ENCODE measurements at places on chromosomes 5 and 9. TPM values are rescaled to one million over a fixed set of nuclear protein-coding genes. Genes with fewer than 3 reads are reported as not detected.

- DNase-seq: no peak
- peak overlapping the region; percentile 68 for H3K27ac ChIP-seq
- peaks cover 95% of the 10 kb centered on the region for H3K4me1 ChIP-seq
- H3K27me3 ChIP-seq: no peaks in the 10 kb centered on the region
- peaks cover 38% of the 10 kb centered on the region for H3K36me3 ChIP-seq
Observed at GRCh38 chr5:151144922-151145321, 12.7 kb downstream of the ANXA6 start.

Gene LPAR1
- total RNA-seq: not detected

Gene FOXD1
- 0.12 TPM for total RNA-seq

Gene TXNDC8
- not detected for total RNA-seq

DNA sequence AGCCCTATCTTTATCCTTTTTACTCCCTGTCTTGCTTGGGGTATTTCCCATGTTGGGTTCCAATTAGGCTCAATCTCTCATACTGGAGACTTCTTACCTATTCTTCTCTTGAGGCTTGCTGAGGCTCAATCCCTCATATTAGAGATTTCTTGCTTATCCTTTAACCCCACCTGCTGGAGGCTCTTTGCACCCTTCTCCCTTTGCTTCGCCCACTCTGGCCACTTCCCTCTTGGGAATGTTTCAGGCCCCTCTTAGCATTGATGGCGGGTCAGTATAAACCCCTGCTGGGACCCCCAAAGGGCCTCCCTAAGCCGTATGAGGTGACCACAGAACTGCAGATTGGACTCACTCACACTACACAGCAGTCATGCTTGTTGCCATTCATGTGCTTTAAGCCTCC is 69.3 kb upstream of the CDK20 start:
- peaks cover 3% of the 10 kb centered on the region for H3K4me1 ChIP-seq
- no peak overlapping the region for H3K27ac ChIP-seq
- DNase-seq: no peak
- H3K4me3 ChIP-seq: no peak overlapping the region
- peaks cover 6% of the 10 kb centered on the region for H3K36me3 ChIP-seq
- H3K27me3 ChIP-seq: peaks cover 11% of the 10 kb centered on the region

DNA sequence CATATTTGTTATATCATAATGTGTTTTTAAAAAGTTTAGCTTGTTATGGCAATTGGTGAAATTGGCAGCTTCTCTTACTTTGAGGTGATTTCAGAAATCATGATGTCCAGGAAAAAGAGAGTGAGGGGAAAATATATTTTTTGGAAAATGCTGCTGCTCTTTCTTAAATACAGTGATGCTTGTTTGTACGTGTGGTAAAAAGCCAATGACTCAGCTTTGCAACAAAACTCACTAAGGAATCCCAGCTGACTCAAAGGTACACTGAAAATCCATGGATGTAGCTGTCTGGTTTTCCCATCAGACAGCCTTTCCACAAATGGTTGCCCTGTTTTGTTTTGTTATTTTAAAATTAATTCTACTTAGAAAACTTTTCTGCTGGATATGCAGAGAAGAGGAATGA is 306.4 kb upstream of the PAPPA start:
- H3K4me1 ChIP-seq: no peaks in the 10 kb centered on the region
- H3K27me3 ChIP-seq: no peaks in the 10 kb centered on the region
- no peak overlapping the region for H3K4me3 ChIP-seq

Gene PDLIM4
- total RNA-seq: not detected

DNA sequence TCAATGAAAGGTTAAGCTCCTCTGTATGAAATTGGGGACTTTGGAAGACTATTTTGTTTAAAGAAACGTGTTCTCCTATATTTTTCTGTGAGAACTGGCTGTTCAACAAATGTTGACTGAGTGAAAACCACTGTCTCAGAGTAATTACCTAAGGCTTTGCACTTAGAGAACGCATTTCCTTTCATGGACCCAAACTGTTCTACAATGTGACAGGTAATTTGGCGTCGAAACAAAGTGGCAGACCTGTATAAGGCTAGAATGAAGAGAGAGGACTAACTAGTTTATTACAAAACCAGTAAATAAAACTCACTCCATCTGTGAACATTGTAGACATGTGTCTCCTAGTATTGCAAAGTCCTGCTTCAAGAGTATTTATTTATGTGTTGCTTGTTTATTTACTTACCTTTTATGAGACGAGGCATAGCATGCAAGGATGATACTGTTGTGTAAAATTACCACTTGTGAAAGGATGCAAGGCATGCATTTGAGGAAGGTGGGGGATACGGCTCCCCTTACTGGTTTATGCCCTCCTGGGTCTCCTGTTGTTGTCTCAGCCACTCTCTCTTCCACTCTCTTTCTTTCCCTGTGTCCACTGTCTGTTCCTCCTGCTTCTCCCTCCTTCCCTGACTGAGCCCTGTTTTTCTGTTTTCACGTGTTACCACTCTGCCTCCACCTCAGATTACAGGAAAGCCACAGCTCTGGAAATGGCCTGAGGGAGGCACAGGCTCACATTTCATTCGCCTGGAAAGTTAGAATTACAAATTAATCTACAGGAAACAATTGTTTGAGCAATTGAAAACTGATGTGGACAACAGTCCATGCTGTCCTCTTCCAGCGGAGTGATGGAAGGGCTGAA is 444.0 kb upstream of the ZNF608 start:
- no peaks in the 10 kb centered on the region for H3K4me1 ChIP-seq
- no peak for DNase-seq
- no peaks in the 10 kb centered on the region for H3K27me3 ChIP-seq
- no peaks in the 10 kb centered on the region for H3K36me3 ChIP-seq

DNA sequence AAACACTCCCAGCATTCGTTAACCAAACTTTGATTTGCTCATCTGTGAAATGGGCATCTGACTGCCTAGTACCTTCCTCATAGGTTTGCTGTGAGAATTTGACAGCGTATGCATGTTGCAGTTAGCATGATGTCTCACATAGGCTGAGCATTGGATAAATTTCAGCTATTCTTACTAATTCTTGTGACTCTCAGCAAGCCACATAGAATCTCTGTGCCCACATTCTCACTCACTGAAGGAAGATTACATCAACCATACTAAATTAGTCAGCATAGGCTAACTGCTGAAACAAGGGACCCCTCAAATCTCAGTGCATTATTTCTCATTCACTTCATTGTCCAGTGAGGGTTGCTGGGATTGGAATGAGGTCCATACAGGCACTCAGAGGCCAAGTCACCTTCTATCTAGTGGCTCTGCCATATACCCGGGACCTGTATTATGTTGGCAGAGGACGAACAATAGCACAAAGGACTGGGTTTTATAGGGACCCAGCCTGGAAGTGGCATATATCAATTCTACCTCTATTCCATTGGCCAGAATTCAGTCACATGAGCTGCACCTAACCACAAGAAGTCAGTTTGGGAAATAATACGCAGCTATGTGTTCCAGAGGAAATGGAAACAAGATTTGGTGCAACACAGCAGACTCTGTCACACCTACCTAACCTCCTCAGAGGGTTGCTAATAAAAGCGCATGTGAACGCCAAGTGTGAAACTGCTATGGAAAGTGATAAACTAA is 4.2 kb upstream of the PTGER4 start:
- peak overlapping the region; percentile 52 for H3K4me3 ChIP-seq
- H3K4me1 ChIP-seq: peaks cover 74% of the 10 kb centered on the region
- H3K27ac ChIP-seq: peak overlapping the region; percentile 89
- H3K27me3 ChIP-seq: no peaks in the 10 kb centered on the region
- peaks cover 7% of the 10 kb centered on the region for H3K36me3 ChIP-seq

DNA sequence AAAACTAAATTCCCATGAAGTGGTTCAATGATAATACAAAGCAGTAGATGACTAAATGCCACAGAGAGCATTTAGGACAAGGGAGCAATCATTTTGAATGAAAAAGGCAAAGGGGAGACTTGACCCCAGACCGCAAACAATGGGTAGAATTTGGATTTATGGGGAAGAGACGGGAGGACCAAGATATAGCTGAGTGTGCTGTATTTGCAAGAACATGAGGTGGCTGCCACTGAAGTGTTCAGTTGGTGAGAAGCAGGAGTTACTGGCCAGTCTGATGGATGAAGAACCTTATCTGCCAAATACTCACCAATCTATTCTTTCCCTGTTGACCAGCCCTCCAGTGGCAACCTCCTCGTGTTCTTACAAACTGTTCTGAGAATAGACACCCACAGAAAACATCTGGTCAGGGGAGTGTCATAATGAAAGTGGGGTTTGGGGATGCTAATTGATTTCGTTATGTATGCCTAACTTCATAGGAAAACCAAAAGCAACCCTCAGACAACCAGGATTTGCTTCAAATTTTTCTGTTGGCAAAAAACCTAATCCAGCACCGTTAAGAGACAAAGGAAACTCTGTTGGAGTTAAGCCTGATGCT is 19.8 kb downstream of the TDRD7 start:
- H3K27me3 ChIP-seq: no peaks in the 10 kb centered on the region
- H3K36me3 ChIP-seq: peaks cover 11% of the 10 kb centered on the region
- no peaks in the 10 kb centered on the region for H3K4me1 ChIP-seq
- H3K4me3 ChIP-seq: no peak overlapping the region
- no peak for DNase-seq

- H3K4me3 ChIP-seq: no peak overlapping the region
- DNase-seq: no peak
- H3K27me3 ChIP-seq: no peaks in the 10 kb centered on the region
- no peaks in the 10 kb centered on the region for H3K36me3 ChIP-seq
- no peak overlapping the region for H3K27ac ChIP-seq
Observed at GRCh38 chr9:78884611-78885150, 587.8 kb downstream of the PSAT1 start.

DNA sequence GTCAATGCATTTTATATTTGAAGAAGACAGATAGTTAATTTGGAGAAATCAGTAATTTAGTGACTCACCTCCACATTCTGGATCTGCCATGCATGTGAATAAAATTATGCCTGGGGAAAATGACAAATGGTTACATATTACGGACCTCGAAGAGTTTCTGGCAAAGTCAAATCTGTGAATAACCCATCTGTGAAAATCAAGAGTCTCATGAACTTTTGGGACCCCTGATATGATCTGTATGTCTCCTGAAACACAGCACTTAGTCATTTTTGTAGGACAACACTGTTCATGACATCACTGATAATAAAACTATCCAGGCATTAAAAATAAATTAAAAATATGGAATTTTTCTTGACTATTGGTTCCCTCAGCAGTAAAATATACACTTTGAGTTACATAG is 584.5 kb downstream of the TLE4 start:
- no peak overlapping the region for H3K27ac ChIP-seq
- no peaks in the 10 kb centered on the region for H3K36me3 ChIP-seq
- H3K4me3 ChIP-seq: no peak overlapping the region
- peaks cover 11% of the 10 kb centered on the region for H3K27me3 ChIP-seq

- no peak overlapping the region for H3K4me3 ChIP-seq
- H3K36me3 ChIP-seq: no peaks in the 10 kb centered on the region
- no peak for DNase-seq
- no peak overlapping the region for H3K27ac ChIP-seq
- no peaks in the 10 kb centered on the region for H3K27me3 ChIP-seq
Observed at GRCh38 chr9:72292874-72293607, 72.0 kb downstream of the ZFAND5 start.

- no peak overlapping the region for H3K4me3 ChIP-seq
- no peaks in the 10 kb centered on the region for H3K36me3 ChIP-seq
- peaks cover 16% of the 10 kb centered on the region for H3K27me3 ChIP-seq
- no peak overlapping the region for H3K27ac ChIP-seq
- H3K4me1 ChIP-seq: no peaks in the 10 kb centered on the region
Observed at GRCh38 chr5:58405175-58405574, 54.7 kb downstream of the PLK2 start.

GRCh38 chr5:75363111-75363510 is 26.1 kb downstream of the HMGCR start:
- H3K4me1 ChIP-seq: peaks cover 6% of the 10 kb centered on the region
- no peaks in the 10 kb centered on the region for H3K27me3 ChIP-seq
- no peak overlapping the region for H3K27ac ChIP-seq
- peaks cover 14% of the 10 kb centered on the region for H3K36me3 ChIP-seq
- DNase-seq: no peak
- no peak overlapping the region for H3K4me3 ChIP-seq

DNA sequence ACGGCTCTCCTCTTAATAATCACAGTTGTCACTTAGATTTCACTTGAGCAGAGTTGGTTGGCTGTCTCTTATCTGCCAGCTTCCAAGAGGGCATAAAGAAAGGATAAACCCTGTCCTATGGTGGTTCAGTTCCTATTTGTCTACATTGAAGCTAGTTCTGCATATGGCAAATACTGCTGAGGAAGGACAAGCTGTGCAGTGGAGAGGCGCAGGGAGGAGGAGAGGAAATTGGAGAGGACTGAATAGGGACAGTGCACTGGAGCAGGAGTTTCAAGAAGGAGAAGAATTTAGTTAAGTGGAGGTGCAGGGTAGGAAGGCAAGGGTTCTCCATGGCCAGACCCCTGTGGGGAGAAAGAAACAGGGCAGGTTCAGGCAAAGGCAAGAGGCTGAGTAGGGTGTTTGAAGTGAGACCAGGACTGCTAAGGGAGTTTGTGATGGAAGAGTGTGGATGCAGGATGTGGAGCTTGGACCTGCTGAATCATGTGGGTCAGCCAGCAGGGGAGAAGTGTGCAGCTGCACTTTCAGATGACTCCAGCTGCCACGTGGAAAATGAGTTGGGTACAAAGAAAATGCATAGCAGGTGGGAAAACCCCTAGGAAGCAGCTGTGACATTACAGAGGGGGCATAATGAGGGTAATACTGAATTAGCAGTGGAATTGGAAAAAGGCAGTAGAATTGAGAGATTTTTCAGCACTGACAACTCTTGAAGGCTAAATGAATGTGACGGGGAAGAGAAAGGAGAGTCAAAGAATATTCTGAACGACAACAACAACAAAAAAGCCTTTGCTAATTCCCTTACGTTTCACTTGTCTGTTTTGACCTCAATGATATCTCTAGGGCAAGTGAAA is 66.8 kb downstream of the MAMDC2 start:
- H3K27ac ChIP-seq: no peak overlapping the region
- peak overlapping the region; percentile 22 for H3K4me3 ChIP-seq
- H3K27me3 ChIP-seq: peaks cover 3% of the 10 kb centered on the region
- DNase-seq: peak; percentile 13

Gene GIN1
- total RNA-seq: 13.0 TPM

All from activated naive CD4-positive, alpha-beta T cell treated with anti-CD3 and anti-CD28 coated beads for 36 hours (primary cell).